ENCODE measurements at places on chromosomes 6 and 20.
A peak's percentile ranks its signal among the peaks of the same experiment; 100 is the strongest.

- no peak for DNase-seq
These were observed 26.4 kb downstream of the GABRR1 start for GRCh38 chr6:89190741-89191140.

DNA sequence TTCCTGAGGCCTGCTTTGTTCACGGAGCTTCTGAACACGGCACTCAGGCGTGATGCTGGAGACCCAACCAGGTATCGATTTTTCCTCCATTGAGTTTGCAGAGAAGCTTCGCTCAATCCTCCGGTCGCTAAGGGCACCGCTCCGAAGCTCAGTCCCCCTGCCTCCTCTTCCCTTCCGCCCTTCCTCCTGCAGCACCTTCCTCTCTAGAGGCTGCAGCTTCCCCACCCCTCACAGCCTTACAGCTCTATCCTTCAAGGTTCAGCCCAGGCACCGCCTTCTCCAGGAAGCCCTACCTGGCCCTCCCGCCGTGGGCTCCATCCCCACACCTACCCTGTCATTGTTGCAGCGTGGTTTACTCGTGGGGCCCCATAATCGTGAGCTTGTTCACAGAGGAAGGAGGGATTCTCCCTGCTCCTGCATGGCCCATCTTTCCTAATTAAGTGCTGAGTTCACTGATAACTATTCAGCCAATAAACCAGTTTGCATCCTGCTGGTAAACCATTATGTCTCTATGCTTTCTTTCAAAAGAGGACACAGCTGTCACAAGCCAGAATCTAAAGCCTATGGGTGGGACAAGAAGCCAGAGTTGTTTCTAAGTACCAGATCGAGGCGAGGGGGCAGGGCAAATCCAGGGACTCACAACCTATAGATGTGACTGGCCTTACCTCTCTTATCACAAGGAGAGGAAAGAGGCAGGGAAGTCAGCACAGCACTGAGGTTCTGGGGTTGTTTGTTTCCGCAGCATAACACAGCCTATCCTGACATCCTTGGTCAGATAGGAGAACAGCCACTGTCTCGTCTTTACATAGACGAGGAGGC, 152.0 kb downstream of the GRM4 start:
- no peak for DNase-seq

- no peak for DNase-seq
These were observed 1.0 kb upstream of the TGM6 start for GRCh38 chr20:2379511-2380229.

DNA sequence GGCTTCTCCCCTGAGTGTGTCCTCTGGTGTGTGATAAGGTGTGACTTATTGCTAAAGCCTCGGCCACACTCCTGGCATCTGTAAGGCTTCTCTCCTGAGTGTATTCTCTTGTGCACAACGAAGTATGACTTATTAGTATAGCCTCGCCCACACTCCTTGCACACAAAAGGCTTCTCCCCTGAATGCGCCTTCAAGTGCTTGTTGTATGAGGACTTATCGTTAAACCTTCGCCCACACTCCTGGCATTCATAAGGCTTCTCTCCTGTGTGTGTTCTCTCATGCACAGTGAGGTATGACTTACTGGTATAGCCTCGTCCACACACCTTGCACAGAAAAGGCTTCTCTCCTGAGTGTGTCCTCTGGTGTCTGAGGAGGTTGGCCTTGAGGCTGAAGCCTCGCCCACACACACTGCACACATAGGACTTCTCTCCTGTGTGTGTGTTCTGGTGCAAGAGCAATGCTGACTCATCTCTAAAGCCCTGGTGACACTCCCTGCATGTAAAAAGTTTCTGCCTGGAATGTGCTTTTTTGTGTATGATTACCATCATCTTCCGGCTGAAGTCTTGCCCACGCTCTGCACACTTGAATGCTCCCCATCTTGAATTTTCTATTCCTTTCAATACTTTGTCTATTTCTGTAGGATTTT, 20.4 kb downstream of the ZNF337 start:
- DNase-seq = no peak

- no peak for DNase-seq
These were observed 132.1 kb downstream of the HUS1B start for GRCh38 chr6:524803-525202.

GRCh38 chr20:59428441-59429205, 128.2 kb downstream of the EDN3 start:
- no peak for DNase-seq

GRCh38 chr6:31740397-31741223, 805 bp downstream of the MSH5 start:
- no peak for DNase-seq

DNA sequence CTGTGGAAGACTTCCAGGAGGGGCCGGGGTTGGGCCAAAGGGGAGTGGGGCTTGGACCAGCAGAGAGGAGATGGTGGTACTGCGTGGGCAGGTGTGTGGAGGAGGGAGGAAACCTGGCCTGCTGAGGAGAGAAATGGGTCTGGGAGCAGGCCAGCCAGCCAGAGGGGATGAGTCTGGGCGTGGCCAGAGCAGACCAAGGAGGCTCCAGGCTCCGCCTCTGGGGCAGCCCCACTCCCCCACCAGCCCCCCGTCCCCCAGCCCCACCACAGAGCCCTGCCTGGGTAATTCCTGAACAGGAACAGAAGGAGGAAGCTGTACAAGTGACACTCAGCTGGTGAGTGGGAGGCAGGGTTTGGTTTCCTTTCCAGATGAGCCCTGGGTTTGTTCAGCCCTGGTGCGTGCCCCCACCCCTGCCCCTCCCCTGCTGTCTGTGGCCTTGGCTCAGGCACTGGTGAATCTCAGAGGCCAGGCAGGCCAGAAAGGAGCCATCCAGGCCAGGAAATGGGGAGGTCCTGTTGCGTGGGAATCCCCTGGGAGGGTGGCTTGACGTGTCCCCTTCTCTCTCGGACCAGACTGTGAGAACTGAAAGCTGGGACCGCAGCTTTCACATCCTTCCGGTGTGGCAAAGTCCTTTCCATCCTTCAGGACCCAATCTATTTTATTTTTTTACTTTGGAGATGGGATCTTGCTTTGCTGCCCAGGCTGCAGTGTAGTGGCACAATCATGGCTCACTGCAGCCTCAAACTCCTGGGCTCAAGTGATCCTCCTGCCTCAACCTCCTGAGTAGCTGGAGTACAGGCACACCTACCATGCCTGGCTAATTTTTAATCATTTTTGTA, 9.4 kb upstream of the SRC start:
- peak; percentile 43 for DNase-seq

DNA sequence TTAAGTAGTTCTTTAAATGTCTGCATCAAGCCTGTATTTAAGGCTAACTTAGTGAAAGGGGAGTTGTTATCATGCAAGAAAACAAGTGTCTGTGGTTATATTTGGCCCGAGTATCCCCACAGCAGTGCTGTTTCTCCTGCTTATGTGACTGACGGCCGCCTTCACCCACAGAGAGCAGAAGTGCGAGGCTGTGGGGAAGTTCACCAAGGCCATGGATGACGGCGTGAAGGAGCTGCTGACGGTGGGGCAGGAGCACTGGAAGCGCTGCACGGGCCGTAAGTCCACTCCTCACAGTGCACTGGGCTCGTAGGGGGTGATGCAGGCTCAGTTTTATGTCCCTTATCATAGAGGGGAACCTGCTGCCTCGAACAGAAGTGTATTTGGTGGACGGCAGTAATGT, 53.2 kb upstream of the SYNJ2 start:
- no peak for DNase-seq

DNA sequence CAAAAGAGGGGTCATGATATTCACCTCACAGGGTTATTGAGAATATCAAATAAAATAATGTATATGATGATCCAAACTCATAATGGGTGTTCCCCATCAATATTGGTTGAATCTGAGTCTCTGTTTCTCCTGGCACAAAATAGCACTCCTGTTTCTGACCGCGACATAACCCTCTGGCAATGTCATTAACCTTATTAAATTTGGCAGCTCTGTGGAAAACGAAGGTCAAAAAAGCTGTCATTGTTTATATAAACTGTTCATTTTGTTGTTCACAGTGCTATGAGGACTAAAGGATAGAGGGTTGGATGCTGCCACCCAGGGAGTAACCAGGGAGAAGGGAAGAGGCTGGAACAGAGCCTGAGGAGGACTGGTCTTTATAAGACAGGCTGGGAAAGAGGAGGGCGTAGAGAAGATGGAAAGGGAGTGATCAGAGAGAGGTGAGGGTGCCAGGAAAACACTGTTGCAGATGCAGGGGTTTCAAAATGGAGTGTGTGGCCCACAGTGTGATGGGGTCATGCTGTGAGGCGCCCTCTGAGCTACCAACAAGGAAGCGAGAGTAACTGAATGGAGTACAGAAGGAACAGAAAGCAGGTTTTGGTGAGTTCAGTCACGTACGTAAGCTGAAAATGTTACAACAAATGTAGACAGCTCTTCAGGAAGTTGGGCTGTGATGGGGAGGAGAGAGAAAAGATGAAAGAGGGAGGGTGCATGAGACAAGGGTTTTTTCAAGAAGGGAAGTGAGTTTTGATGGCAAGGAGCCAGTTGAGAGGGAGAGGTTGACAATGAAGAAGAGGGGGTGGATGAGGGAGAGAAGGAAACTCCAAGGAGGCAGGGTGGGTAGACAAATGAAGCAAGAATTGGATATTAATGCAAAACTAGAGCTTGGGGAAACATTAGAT, 251.6 kb upstream of the TAB2 start:
- no peak for DNase-seq

GRCh38 chr6:26003102-26003694, 40.6 kb downstream of the TRIM38 start:
- DNase-seq = no peak

DNA sequence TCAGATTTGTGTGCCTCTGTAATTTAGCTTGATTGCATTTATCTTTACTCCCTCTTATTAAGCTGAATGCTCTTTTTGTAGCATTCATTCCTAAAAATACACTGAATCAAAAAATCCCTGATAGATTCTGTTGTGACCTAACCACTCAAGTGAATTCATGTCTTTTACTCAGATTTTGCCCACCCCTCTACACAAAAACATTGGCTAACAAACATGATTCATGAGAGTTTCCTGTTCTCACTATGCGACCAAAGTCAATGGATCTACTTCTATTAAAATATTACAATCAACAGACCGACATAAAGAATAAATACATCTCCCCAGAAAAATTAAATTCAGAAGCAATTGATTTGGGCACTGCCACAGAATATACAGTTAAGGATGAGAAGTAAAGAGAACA, 99.5 kb upstream of the THEMIS start:
- no peak for DNase-seq

GRCh38 chr20:4090756-4091489, 75.6 kb upstream of the RNF24 start:
- DNase-seq = no peak

GRCh38 chr6:16406966-16407365, 168.6 kb downstream of the GMPR start:
- DNase-seq = no peak

DNA sequence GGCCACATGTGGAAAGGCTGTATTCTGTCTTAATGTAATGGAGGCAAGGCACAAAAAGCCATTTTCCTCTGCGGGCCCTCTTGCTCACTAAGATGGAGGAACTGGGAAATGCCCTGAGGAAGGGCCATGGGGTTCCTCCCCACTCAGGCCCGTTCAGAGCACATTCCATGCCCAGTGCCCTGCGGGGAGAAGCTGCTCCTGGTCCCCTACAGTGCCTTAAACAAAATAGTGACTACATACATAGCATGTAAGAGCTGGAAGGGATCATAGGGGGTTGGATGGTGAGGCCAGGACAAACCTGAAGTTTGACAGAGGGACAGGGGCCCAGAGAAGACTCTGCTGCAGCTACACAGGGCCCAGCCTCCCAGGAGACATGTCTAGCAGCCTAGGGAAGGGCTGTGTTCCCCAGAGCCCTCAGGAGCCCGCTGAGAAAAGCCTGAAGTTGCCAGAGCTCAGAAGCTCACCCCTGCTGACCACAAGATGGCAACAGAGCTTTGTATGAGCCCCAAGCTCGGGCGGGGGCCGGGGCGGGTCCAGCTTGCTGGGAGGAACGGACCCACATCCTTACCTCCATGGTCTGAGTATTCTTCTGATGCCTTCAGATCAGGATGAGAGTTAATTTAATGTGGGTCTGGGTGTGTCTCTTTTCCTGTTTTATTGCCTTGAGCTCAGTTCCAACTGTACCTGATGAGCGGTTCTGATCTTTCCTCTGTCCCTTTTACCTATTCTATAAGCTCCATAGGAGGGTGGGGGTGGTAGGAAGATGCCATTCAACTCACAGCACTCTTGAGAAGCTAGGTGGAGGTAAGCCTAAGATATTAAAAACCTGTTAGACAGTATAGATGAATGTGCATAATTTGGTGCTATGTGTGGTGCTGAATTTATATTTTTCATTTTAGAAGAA, 242.9 kb downstream of the CDC5L start:
- peak; percentile 37 for DNase-seq

DNA sequence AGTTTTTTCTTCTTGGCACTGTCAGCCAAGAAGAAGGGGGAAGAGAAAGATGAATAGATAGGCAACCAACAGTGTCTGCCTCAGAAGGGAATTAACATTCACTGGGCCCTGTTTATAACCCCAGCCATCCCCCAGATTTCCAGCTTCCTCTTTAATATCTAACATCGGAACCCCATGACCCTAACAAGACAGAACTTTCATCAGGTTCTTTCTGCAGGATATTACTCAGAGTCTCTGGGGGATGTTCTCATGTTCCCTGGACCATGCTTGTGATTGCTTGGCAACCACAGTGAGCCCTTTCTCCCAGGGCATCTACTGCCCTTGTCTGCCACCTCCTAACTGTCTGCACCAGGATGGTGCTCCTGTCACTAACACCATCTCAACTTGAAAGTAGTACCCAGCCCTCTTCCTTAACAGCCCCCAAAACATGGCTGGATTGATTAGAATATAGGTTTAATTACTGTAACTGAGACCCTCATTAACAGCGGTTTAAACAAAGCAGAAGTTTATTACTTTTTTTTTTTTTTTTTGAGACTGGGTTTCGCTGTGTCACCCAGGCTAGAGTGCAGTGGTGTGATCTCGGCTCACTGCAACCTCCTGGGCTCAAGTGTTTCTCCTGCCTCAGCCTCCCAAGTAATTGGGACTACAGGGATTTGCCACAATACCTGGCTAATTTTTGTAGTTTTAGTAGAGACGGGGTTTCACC, 12.0 kb upstream of the PTPN1 start:
- DNase-seq = no peak

DNA sequence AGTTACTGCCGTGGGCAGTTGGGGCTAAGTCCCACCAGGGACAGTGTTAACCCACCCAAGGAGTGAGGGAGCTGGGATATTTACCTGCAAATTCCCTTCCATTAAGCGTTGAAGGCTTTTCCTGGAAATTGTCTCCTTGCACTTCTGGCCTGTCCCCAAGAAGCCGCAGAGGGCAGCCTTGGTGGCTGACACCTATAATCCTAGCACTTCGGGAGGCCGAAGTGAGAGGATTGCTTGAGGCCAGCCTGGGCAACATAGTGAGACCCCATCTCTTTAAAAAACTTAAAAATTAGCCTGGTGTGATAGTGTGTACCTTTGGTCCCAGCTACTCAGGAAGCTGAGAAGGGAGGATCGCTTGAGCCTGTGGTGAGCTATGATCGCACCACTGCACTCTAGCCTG, 204.4 kb downstream of the EYA2 start:
- no peak for DNase-seq

Data from stimulated activated CD8-positive, alpha-beta memory T cell treated with anti-CD3 and anti-CD28 coated beads, Interleukin-7, amount 100 ng/mL, for 48 hours (primary cell).